ENCODE measurements at places on chromosomes 12 and 14.

DNA sequence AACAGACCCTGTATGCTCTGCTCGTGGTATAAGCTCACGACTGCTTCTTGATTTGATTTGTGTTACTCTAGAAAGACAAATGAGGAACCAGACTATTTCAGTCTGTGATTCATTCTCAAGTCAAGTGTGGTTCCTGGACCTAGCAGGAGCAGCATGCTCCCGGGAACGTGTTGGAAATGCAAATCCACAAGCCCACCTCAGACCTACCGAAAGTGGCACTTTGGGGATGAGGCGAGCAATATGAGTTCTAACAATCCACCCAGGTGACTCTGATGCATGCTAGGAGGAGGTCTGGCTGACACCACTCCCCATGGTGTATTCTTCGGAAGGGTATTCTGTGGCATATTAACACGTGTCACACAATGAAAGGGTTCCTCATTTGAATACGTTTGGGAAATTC, 59.5 kb upstream of the TMX1 start:
- no peak for DNase-seq

DNA sequence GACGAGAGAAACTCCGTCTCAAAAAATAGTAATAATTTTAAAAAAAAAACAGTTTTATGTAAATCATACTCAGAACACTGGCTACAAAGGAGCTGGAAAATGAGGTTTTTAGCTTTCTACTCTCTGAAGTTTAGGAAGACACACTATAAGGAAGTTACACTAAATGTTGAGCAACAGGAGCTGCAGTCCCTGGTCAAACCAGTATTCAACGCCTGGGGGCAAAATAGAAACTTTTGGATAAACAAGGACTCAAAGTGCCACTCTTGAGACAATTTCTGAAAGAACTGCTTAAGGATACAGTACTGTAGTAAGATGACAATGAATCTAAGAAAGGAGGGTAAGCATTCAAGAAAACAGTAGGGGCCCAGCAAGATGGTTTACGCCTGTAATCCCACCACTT, 29.3 kb downstream of the ACTR6 start:
- DNase-seq: no peak

- no peak for DNase-seq
These were observed 32.2 kb upstream of the RIN3 start for GRCh38 chr14:92481386-92481785.

- no peak for DNase-seq
These were observed 109.3 kb downstream of the NTN4 start for GRCh38 chr12:95681210-95681765.

DNA sequence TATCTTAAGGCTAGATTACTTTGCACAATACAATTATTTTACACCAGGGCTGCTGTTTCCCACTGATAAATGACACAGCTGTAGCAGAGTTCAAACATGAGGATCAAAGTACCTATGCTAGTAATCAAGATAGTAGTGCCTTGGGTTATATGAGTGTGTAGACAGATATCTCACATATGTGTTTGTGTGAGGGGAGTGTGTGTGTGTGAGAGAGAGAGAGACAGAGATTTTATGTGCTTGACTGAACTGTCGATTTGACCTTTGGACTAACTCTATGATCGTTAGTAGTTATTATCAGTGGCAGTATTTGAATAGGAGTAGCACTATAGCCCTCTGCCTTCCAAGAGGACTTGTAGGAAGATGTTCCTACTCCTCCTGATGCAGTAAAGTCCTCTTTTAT, 15.5 kb downstream of the PLEKHA5 start:
- no peak for DNase-seq

- DNase-seq: no peak
These were observed 296.4 kb downstream of the DPF3 start for GRCh38 chr14:72597252-72598233.

GRCh38 chr12:13247596-13247995, 51.1 kb downstream of the EMP1 start:
- DNase-seq: no peak

GRCh38 chr12:31655792-31656191, 3.7 kb upstream of the ETFBKMT start:
- DNase-seq: no peak

GRCh38 chr14:33932576-33933345, 18.1 kb downstream of the EGLN3 start:
- DNase-seq: peak; percentile 61

- no peak for DNase-seq
These were observed 82.4 kb upstream of the MYF6 start for GRCh38 chr12:80625051-80625450.
